ENCODE measurements at places on chromosomes 12 and 14.

- DNase-seq, result no peak
Measured at GRCh38 chr14:34137001-34137745, 186.3 kb upstream of the EGLN3 start.

- no peak for DNase-seq
Measured at GRCh38 chr12:98559666-98560065, 33.8 kb upstream of the SLC25A3 start.

DNA sequence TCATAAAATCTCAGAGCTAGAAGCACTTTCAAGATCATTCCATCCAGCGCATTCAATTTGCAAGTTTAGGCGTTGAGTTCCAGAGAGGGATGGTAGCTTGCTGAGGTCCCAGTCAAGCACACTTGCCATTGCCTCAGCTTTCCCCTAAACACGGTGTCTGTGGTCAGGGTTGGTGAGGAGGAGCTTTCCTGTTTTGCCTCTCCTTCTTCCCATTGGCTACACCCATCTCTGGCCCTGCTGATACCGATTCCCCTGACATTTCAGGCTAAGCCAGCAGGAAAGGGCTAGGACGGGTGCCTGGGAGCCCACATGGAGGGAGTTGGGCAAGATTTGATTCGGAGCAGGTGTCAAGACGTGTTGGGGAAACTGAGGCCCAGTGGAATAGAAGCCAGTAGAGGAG is 9.1 kb downstream of the NFATC4 start:
- no peak for DNase-seq

DNA sequence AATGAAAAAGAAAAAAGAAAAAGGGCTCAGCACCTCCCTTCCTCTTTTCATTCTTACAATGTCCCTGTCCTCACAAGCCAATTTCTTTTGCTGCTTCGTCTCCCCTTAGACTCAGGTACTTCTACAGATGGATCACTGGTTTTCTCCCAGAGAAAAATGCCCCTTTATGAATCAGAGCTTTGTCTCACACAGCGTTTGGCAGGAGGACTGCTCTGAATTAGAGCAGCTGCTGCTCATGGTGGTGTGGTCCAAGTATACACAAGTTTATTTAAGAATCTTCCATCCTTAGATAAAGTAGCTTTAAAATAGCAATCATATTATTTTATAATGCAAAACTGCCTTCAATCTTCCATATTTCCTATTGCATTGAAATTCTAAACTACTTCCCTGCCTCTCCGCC is 80.3 kb downstream of the SLC8A3 start:
- DNase-seq, result no peak

DNA sequence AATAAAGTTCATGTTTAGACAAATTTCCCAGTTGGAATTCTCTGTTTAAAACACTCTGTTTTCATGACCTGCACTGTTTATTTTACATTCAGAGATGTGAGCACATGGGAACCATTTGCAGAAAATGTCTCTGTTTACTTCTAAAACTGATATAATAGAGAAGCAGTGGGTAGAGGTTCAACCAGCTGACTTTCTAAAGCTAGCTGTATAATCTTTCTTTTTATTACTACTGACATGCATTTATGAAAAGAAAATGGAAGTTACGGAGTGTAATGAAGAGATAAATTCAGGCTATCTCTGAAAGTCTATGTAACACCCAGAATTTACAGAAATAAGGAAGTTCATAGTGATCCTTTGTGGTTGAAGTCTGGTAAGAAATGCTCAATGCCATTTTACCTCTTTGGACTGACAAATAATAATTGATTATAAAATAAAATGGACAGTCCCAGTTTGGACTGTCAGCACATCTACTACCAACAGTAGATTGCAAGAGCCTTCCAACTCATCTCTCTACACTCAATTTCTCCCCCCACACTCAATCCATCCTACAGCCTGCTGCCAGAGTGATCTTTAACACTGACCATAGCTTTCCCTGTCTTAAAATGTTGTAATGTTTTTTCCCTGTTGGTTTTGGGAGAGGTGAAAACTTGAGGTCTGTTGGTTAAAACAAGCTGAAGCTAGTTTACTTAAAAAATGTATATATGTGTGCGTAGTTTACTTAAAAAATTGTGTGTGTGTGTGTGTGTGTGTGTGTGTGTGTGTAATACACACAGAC is 137.4 kb downstream of the AEBP2 start:
- no peak for DNase-seq

DNA sequence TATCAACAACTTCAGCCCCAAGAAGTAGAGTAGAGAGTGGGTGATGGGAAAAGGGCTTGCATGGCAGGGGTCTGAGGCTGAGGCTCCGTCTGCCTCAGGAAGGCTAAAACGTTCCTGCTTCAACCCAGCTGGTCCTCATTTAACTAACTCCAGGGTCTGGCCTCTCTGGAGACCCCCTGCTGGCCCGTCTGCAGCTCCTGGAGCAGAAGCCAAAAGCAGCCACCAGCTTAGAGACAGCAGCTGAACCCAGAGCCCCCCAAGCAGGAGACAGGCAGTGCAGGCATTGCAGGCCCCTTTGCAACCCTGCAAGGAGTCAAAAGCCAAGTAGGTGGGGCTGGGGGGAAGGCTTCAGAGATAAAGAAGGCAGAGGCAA is 25.1 kb upstream of the LTBP2 start:
- no peak for DNase-seq

DNA sequence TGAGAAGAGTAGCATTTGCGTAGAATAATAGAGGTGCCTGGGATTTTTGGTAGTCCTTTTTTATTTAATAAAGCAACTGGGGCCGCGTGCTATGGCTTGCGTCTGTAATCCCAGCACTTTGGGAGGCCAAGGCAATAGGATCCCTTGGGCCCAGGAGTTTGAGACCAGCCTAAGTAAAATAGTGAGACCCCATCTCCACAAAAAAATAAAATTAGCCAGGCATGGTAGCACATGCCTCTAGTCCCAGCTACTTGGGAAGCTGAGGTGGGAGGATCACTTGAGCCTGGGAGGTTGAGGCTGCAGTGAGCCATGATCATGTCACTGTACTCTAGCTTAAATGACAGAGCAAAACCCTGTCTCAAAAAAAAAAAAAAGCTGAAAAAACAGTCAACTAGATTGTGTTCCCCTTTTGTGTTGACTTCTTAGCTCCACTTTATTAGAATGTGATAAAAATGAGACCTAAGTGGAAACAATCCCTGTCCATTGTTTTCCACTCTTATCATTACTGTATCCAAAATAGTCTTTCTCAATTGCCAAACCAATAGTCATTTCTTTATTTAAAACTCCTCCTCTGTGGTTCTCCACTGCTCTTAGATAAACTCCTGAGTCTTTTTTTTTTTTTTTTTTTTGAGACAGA is 7.4 kb downstream of the PRKCH start:
- no peak for DNase-seq

- DNase-seq, result no peak
Measured at GRCh38 chr14:88049936-88050335, 45.0 kb downstream of the GPR65 start.

- DNase-seq, result no peak
Measured at GRCh38 chr14:29494312-29494711, 433.3 kb downstream of the PRKD1 start.

GRCh38 chr14:95515596-95516552 is 576 bp downstream of the SYNE3 start:
- DNase-seq, result peak; percentile 79

DNA sequence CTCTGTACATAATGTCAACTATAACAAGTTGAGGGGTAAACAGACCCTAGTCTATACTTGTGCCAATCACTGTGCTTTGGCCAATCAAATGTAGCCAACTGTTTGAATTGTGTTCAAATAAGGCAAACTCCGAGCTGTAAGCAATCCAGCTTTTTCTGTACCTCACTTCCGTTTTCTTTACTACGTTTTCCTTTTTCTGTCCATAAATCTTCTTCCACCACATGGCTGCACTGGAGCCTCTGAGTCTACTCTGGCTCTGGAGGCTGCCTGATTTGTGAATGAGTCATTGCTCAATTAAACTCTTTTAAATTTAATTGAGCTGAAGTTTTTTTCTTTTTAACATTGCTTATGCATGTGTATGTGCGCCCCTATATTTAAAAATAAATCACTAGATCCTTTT is 29.7 kb downstream of the CLEC1A start:
- DNase-seq, result no peak

- no peak for DNase-seq
Measured at GRCh38 chr12:56103066-56103711, 1.2 kb upstream of the PA2G4 start.

GRCh38 chr12:72191761-72192160 is 80.4 kb upstream of the TRHDE start:
- DNase-seq, result no peak

DNA sequence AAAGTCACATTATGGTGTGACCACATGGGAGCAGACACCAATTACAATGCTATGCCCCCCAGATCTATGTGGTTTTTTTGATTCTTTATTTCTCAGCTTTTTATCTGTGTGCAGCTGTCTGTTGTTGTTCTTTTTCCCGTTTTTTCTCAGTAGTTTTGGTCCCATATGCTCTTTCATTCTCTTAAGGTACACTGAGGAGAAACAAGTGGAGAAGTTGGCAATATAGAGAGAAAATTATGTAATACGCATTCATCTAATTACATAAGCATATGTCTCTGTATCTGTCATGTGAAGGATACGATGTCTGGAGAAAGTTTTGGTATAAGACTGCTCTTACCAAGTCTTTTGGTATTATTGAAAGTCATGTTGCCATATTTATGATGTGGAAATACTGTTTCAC is 819.0 kb downstream of the NRXN3 start:
- no peak for DNase-seq

DNA sequence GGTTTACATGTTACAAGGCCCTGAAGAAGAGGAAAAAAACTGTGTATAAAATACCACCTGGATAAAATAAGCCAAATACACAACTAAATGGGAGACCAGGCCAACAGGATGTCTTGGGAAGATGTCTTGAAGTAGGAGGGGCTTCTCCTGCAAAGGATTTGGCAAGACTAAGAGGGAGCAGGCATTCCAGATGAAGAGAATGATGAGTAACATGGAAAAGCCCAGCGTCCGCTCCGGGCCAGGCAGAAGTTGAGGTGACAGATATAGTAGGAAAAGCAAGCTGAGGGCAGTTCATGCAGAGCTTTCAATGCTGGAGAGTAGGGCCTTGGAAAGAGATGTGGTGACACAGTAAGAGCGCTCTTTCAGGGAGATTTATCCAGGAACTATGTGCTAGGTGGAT is 16.1 kb upstream of the EIF4B start:
- DNase-seq, result no peak

GRCh38 chr14:59126714-59127436 is 61.6 kb upstream of the DAAM1 start:
- no peak for DNase-seq

DNA sequence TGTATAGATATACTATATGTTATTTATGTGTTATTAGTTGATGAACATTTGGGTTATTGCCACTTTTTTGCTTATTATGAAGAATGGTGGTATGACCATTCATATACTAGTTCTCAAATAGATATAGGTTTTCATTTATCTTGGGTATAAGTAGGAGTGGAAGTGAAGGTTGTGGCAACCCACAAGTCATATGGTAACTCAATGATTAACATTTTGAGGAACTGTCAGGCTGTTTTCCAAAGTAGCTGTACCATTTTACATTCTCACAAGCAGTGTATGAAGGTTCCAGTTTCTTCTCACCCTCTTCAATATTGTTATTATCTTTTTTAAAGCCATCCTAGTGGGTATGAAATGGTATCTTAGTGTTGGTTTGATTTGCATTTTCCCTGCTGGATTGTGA is 19.0 kb upstream of the MSRB3 start:
- DNase-seq, result no peak

DNA sequence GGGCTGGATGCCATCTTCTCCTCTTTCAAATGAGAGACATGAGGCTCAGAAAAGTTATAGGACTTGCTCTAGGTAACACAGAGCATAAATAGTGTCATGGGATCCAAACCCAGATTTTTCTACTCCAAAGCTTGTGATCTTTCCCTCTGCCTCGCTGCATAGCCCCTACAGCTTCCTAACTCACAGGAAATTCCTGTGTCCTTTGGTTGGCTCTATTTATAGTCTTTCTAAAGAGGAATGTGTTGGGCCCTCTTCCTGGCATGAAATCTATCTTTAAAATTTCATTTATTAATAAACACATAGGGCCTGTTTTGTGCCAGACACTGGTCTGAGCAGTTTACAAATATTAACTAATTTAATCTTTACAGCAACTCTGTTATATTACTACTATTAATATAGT is 9.8 kb upstream of the KCNA5 start:
- no peak for DNase-seq

GRCh38 chr12:5511644-5512600 is 80.0 kb downstream of the NTF3 start:
- DNase-seq, result no peak

DNA sequence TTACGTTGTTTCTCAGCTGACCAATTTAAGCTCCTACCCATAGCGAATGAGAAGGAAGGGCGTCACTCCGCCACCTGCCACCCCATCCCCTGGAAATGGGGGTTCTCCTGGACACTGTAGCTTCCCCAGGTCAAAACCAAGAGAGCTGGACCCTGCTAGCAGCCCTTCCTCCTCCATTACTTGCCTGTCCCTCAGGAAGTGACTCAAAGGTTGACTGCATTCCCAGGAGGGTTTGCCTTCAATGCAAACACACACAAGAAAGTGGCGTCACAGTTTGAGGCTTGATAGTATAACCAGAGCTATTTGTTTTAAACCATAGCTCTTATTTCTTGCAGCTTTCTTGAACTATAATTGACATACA is 79.1 kb downstream of the KCNK13 start:
- DNase-seq, result no peak

- DNase-seq, result no peak
Measured at GRCh38 chr12:108037960-108038359, 91.1 kb upstream of the WSCD2 start.

- DNase-seq, result no peak
Measured at GRCh38 chr14:105865266-105865903, 339.0 kb downstream of the TMEM121 start.

DNA sequence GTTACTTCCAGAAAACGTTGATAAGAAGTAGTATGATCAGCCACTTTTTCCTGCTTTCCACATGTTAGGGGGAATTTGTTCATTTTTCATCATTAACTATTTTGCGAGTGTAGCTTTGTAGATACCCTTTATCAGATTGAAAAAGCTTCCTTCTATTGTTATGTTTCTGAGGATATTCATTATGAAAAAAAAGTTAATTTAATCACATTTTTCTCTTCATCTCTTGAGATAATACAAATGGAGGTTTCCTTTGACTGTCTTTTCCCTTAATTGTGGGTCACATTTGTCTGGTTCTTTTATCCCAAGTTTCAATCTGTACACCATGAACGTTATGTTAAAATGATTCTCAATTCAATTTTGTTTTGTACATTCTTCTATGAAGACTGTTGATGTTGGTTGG is 875.7 kb downstream of the SLC6A15 start:
- no peak for DNase-seq

DNA sequence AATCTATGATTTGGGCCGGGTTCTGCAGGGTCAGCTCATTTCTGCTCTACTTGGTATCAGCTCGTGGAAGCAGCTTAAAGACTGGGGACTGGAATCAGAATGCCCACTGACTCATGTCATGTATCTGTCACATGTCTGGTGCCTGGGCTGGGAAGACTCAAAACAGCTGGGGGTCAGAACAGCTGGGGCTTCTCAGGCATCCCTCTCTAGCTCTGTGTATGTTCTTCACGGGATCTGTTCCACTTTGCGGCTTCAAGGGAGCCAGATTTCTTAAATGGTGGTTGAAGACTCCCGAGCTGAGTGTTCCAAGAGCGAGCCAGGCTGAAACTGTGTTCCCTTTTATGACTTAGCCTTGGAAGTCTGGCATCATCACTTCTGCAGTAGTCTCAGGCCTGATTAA is 11.9 kb downstream of the AEBP2 start:
- no peak for DNase-seq

GRCh38 chr12:42130672-42131402 is 13.8 kb downstream of the GXYLT1 start:
- no peak for DNase-seq

GRCh38 chr12:124278389-124279101 is 16.3 kb upstream of the RFLNA start:
- DNase-seq, result no peak

- no peak for DNase-seq
Measured at GRCh38 chr12:121678305-121678704, 8.9 kb upstream of the MORN3 start.

All from stimulated activated CD8-positive, alpha-beta memory T cell treated with anti-CD3 and anti-CD28 coated beads, Interleukin-4, amount 100 ng/mL, for 24 hours (primary cell).